ENCODE measurements at places on chromosomes 3 and 15.

DNA sequence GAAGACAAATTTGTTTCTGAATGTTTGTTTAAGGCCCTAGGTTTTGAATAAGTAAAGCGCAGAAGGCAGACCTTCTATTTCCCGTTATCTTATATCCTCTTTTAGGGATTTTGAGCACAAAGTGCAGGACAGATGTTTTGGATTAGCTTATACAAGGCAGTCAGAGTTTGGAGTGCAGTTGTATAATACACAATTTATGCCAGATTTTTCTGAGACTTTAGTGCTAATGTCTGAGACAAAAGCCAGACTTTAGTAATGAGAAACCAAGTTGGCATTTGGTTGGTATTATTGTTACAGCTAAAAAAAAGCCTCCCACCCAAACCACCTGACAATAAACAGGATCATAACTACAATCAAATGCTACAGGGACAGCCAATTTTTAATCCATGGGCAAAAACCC lies 309.9 kb upstream of the SATB1 start:
- no peak for DNase-seq

GRCh38 chr3:46378426-46378942 lies 7.7 kb downstream of the CCR5 start:
- peak; percentile 50 for DNase-seq

DNA sequence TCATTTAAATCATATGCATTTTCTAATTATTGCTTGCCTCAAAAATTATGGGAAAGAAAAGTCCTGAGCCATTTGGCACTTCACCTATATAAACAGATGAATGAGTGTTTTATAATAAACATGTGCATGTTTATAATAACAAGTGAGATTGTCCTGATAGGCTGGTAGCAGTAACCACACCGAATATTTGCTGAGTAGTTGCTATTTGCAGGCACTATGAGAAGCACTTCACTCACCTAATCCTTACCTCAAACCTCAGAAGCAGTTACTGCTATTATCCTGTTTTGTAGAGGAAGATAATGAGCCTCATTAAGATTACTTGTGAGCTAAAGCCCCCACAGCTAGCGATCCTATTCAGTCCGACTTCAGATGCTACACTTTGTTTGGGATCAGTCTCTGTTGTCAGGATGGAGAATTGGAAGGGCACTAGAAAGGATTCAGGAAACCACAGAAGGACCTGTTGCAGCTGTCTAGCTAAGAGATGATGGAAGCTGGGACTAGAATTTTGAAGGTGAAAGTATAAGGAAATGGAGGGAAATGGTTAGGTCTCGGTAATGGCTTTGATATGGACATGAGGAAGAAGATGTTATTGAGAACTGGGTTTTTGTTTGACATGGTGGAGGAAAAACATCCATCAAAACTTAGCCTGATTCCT lies 28.4 kb upstream of the MAGI1 start:
- no peak for DNase-seq

DNA sequence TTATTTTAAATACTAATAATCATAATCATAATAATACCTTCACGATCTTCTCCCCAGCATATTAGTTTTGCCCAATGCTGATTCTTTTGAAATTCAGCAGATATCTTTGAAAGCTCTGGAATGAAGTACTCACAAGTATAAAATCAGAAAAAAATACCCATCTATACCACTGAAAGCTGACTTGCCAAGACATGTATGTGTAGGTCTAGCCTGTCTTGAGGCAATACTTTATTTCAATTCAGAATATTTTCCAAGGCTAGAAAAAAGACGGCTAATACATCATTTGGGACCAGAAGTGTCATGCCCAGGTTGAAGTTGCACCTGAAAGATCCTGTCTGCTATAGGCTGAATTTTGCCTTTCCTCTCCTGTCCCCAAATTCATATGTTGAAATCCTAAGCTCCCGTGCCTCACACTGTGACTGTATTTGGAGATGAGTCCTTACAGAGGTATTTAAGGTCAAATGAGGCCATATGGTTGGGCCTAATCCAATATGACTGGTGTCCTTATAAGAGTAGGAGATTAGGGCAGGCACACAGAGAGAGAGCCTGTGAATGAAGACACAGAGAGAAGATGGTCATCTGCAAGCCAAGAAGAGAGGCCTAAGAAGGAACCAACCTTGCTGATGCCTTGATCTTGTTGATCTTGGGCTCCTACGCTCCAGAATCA lies 255.9 kb upstream of the CMC1 start:
- DNase-seq = no peak

GRCh38 chr3:159766563-159767185 lies 222.0 kb upstream of the IL12A start:
- peak; percentile 63 for DNase-seq

DNA sequence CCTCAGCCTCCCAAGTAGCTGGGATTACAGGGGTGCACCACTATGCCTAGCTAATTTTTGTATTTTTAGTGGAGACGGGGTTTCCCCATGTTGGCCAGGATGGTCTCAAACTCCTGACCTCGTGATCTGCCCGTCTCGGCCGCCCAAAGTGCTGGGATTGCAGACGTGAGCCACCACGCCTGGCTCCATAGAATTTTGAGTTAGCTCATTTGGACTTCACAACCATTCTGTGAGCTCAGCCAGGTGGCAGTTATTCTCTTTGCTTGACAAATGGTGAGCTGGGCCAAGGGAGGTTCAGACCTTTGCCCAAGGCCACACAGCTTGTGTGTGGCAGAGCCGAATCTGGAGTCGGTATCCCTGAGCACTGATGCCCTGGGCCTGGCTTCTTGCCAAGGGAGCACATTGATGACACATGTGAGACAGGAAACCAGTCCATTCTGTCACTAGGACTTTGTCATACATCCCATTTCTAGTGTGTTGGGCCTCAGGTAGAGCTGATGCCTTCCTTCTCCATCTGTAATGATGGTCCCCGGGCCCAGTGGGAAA lies 17.6 kb downstream of the PODXL2 start:
- peak; percentile 23 for DNase-seq

GRCh38 chr3:51891242-51892039 lies 11.7 kb downstream of the IQCF1 start:
- DNase-seq = no peak

GRCh38 chr3:195405651-195406050 lies 37.2 kb downstream of the ACAP2 start:
- DNase-seq = no peak

DNA sequence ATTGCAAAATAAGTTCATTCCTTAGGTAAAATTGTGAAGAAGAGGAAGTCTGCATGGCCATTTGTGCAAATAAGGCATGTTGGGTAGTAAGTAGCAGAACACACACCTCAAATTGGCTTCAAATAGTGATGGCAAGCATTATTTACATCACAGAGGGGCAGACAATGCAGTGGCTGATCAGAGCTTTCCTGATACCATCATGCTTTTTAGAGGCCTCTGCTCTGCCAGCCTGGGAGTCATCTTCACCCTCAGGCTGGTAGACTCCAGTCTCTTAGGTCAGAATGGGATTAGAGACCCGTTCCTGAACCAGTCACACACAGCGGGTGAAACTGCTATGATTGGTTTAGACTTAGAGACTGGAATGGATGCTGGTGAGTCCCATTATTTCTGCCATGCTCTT lies 396.0 kb upstream of the MCTP2 start:
- no peak for DNase-seq

DNA sequence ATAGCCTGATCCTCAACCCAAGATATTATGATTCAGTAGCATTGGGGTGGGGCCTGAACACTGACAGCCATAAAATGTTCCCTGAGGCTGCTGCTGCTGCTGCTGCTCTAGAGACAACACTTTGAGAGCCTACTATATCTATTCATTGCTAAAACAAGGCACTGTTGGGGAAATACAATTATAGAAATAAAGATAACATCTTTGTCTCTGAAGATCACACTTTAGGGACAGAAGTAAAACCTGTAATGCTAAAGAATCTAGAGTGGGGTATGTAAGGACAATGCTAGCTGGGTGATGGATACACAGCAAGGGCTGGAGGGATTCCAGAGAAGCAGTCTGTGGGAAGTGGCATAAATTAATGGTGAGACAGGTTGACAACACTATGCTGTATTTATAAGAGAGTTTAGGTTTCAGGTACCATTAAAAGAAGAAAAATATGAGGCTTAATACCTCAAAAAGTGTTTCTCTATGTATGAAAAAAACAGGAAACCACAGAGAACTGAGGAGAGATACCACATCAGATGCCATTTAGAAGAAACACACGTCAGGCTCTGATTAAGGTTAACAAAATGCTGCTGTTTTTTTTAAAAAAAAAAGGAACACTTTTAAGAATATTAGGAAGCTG lies 115.9 kb downstream of the CBLB start:
- DNase-seq = peak; percentile 20

DNA sequence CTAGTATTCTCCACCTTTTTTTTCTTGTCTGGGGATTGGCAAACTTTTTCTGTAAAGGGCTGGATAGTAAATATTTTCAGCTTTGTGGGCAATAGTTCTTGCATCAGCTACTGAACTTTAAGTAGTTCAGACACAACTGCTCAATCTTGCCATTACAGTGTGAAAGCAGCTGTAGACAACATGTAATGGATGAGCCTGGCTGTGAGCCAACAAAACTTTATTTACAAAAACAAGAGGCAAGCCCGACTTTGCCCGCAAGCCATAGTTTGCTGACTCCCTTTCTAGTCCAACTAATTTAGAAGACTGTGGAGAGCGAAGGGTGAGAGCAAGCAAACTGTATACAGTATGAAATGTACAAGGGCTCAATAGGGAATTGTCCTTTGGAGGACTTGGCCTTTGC lies 6.2 kb downstream of the FRMD4B start:
- no peak for DNase-seq

DNA sequence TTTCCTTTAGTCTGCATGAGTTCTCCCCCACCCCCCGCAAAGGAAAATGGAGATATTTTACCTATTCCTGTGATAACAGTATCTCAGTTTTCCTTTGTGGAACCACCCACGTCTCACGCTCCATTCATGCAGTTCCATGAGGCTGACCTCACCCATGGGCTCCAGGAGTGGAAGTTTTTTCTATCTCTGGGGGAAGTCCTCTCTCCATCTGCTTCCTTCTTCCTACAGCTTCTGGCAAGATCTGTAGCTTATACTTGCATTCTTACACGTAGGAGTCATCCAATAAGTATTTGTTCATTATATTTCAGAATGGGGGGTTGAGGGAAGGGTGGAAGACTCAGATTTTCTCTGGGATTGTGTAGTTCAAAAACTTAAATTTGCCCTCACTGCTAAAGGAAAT lies 5.8 kb upstream of the GLCE start:
- peak; percentile 87 for DNase-seq

DNA sequence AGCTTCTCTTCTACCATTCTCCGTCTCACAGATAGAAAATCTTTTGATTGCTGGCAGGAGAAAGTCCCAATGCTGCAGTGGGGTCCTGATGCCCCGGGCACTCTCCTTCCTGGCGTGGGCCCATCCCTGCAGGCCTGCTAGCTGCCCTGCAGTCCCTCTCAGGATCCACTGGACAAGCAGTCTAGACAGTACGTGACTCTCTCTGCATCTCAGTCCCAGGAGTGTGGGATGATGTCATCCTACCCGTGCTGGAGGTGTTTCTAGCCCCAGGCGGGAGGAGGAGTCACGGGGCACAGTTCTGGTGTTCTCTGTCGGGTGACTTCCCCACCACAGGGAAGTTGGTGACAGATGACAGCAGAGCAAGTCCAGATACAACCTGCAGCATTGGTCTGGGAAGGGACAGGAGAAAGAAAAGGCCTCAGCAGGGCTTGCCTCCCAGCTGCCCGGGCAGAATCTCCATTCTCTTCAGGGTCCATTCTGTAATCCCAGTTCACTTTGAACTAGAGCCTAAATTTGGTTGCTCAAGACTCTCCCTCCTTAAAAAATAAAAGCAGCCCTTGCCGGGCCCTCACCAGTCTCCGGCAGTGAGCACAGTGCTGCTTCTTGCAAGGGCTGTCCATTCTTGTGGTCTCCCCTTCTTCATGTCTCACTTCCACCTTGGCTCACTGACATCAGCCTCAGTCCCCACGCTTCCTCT lies 30.6 kb downstream of the SLC28A1 start:
- DNase-seq = peak; percentile 92

- DNase-seq = peak; percentile 43
Observed at GRCh38 chr15:85380812-85381642, 624 bp downstream of the AKAP13 start.

- DNase-seq = no peak
Observed at GRCh38 chr3:23698652-23699313, 107.0 kb upstream of the UBE2E1 start.

GRCh38 chr15:86870846-86871245 lies 791.2 kb downstream of the AGBL1 start:
- no peak for DNase-seq

Data from fibroblast of skin of back (primary cell).